Fibroblast of villous mesenchyme (primary cell): ENCODE measurements at places on chromosomes 6 and 20. TPM values are rescaled to one million over a fixed set of nuclear protein-coding genes. Genes with fewer than 3 reads are reported as not detected.

GRCh38 chr6:5674721-5675120 lies 332.0 kb downstream of the NRN1 start:
- DNase-seq = no peak

DNA sequence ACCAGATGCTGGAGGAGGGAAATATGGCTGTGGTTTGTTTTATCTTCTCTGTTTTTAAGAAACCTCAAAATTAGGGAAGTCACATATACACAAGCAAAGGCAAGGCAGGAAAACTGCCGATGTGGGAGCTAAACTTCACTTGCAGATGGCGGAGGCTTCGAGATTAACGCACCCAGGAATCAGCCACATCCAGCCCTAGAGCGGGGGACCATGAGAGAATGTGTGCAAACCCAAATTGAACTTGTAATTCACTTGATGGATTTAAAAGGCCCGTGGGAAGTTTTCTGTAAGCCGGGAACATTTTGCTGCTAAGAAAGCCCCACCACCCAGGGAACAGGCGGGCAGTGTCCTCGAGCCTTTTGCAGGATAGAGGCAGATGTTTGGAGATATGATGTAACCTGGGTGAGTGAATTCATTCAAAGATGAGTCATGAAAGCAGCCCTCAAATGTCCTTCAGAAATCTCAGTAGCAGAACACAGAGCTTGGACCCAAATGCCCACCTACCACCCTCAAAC lies 39.9 kb downstream of the PREX1 start:
- DNase-seq = peak; percentile 77

DNA sequence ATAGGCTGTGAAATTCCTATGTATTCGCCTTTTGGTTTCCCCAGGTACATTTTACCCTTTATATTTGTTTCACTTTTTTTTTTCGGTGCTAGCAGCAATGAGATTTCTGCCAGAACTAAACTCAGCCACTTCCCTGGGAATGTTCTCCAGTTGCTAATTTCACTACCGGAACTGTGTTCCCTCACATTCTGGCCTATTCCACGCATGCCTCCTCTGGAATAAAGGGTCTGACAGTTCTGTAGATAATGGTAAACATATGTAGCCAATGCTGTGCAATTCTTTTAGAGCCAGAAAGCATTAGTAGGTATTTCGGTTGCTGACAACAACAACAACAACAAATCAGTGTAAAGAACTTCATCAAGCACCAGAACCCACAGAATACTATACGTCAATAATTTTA lies 96.1 kb upstream of the TBX18 start:
- no peak for DNase-seq

GRCh38 chr6:53724501-53724900 lies 58.9 kb upstream of the KLHL31 start:
- no peak for DNase-seq

DNA sequence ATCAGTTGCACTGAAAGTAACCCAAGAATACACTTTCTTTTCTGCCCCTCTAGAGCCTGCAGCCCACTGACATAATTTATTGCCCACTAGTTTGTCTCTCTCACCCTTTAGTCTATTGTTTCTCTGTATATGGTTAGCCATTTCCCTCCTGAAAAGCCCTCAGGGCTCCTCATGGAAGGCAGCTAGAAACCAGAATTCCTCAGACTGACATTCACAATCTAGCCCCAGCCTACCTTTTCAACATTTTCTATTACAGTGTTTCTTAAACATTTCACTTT lies 21.4 kb upstream of the PAQR8 start:
- DNase-seq = no peak

- peak; percentile 44 for DNase-seq
These were observed 177.5 kb downstream of the GJA1 start for GRCh38 chr6:121612927-121613326.

- peak; percentile 88 for DNase-seq
These were observed 69.4 kb upstream of the NAA20 start for GRCh38 chr20:19947611-19948264.

DNA sequence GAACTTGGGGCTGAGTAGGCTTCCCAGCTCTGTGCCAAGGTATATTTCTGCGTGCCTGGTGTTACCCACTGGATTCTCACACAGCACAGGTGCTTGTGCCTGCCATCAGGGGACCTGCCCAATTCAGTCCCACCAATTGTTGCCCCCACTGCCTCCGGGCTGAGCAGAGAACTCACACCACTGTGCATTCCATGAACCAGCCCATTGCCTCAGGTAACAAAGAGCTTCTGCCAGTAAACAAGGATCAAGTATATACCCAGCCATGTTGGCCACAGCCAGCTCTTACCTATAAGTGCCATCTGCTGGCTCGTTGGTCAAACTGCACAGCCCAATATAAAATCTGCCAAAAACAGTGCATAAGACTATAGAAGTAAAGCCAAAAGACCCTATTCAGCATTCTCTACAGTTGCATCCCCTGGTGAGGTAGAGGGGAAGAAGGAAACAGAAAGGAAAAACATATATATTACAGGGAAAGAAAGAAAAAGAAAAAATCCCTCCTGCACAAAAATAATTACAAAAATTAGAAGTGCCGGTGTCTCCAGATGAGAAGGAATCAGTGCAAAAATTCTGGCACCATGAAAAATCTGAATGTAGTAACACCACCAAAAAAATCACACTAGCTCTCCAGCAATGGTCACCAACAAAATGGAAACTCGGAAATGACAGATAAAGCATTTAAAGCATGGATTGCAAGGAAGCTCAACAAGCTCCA lies 241.4 kb downstream of the IBTK start:
- peak; percentile 59 for DNase-seq

GRCh38 chr6:123417535-123417934 lies 219.2 kb downstream of the TRDN start:
- DNase-seq = no peak

- DNase-seq = no peak
These were observed 36.1 kb downstream of the BLOC1S5 start for GRCh38 chr6:8027965-8028651.

GRCh38 chr6:148617530-148617929 lies 129.3 kb upstream of the UST start:
- DNase-seq = peak; percentile 74

The GLP1R gene
- not detected in 2 replicates for total RNA-seq

The RFX6 gene
- not detected in 2 replicates for total RNA-seq
